Head of caudate nucleus (tissue), 42 donors: ENCODE measurements at places on chromosomes 2 and 18.

DNA sequence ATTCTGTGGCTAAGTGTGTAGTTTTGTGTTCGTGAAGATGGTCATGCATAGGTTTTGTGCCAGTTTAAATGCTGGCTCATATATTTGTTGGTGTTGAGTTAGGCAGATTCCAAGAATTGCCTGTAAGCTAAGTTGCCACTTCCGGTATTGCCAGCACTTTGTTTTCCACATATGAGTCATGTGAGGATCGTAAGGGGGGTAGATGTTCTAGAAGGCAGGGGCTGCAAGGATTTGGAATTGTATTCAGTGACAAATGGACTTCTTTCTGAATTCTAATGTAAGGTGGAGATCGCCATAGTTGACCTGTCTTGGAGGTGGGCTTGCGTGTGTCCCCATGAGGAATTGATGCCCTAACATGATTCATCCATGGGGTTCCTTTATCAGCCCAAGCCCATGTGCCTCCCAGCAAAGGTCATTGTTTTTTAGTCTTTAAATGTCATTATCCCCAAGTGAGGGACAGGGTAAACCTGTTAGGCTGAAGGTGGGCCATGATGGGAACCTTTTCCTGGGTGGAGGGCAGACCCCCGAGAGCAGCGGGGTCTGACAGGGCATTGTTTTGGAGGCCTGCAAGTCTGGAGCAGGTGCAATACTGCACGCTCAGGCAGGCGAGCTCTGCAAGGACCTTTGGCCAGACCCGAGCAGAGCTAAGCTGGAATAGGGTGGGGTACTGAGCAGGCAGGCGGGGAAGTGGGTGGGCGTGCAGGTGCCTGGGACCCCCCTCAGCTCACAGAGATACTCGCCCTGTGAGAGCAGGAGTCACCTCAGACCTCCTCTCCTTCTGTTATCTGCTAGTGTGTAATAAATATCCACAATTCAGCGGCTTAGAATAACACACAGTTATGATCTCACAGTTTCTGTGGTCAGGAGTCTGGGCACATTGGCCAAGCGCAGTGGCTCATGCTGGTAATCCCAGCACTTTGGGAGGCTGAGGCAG lies 77.4 kb downstream of the LRRFIP1 start:
- no peak for DNase-seq

GRCh38 chr2:11057031-11057430 lies 98.2 kb upstream of the SLC66A3 start:
- no peak for DNase-seq

GRCh38 chr2:439077-439476 lies 151.2 kb upstream of the ALKAL2 start:
- no peak for DNase-seq

DNA sequence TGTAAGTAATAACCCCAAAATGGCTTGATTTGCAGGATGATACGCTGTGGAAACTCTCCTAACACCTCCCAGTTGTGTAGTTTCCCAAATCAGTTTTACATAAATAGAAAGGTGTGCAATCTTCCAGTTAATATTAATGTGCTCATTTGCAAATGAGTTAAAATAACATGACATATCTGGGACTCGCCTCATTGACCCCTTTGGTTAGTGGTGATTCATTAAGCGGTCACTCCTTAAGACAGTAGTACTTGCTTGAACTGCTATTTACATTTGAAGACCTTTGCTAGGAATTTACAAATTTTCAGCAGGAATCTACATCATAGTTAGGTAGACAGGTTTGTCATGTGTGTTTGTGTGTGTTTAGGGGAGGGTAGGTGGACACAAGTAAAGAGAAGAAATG lies 1367.7 kb upstream of the CELF4 start:
- DNase-seq: no peak

- DNase-seq: no peak
Measured at GRCh38 chr2:10500601-10501361, 52.7 kb upstream of the ODC1 start.

DNA sequence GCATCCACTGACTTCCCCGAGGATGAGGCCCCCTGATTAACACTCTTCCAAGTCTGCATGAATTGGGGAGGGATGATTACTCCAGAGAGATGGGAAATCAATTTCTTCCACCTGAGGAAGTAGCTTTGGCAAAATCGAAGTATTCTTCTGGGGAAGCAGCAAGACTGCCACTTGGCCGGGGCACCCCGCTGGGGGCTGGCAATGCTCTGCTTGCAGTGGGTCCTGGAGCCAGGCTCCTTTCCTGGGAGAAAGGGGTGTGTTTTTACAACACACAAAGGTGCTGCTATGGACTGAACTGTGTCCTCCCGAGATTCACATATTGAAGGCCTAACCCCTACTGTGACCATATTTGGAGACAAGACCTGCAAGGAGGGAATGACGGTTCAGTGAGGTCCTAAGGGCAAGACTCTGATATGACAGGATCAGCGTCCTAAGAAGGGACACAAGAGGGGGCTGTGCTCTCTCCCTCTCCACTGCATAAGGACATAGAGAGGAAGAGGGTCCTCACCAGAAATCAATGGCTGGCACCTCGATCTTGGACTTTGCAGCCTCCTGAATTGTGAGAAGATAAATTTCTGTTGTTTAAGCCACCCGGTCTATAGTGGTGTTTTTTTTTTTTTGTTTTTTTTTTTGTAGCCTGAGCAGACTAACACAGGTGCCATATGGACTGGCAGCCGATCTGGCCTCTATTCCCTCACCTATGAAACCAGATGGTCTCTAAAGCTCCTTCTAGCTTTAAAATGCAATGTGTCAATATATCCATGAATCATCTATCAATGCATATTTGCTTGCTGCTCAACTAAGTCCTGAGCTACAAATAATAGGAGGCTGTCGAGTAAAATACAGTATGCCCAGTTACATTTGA lies 3.6 kb upstream of the SMARCAL1 start:
- DNase-seq: no peak

- no peak for DNase-seq
Measured at GRCh38 chr2:41160439-41160838, 708.5 kb upstream of the SLC8A1 start.

GRCh38 chr2:186281726-186282125 lies 204.3 kb upstream of the ZC3H15 start:
- no peak for DNase-seq

DNA sequence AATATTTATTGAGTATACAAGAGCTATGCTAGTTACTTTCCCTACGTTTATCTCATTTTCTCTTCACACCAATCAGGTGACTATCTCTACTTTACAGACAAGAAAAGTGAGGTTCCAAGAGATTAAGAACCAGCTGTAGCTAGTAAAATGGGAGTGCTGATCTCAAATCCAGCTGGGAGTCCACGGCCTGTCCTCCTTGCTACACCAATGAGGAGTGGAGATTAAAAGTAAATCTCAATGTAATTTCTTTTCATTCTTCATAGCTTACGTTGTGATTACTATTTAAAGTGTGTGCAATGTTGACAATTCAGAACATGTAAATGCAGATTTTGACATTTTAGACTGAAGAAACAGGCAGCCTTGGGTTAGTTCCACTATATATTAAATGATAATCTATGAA lies 53.9 kb upstream of the NRP2 start:
- DNase-seq: no peak

DNA sequence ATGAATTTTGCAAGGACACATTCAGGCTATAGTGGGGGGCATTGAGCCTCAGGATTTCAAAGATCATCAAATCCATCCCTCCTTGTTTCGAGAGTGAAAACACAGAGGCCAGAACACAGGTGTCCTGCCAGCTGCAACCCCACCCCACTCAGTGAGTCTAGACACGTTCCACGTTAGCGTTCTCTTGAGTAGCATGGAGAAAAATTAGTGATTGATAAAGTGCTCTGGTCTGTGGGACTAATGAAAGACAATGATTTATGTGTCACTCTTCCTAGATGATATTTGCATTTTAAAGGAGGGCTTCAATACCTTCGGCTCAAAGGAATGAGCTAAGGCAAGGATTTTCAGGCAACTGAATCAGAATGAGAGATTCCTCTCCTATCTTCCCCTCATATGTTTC lies 43.8 kb downstream of the SLC4A3 start:
- DNase-seq: no peak

- DNase-seq: peak; percentile 62
Measured at GRCh38 chr2:10283106-10284062, 19.3 kb upstream of the HPCAL1 start.

- DNase-seq: no peak
Measured at GRCh38 chr2:109549016-109549590, 64.7 kb downstream of the SEPTIN10 start.
